CD4-positive, alpha-beta memory T cell (primary cell): ENCODE measurements at places on chromosomes 7 and 10.

- no peak for DNase-seq
- no peaks in the 10 kb centered on the region for H3K27me3 ChIP-seq
- no peak overlapping the region for H3K4me3 ChIP-seq
Observed at GRCh38 chr10:43375401-43376020, 4.1 kb downstream of the FXYD4 start.

DNA sequence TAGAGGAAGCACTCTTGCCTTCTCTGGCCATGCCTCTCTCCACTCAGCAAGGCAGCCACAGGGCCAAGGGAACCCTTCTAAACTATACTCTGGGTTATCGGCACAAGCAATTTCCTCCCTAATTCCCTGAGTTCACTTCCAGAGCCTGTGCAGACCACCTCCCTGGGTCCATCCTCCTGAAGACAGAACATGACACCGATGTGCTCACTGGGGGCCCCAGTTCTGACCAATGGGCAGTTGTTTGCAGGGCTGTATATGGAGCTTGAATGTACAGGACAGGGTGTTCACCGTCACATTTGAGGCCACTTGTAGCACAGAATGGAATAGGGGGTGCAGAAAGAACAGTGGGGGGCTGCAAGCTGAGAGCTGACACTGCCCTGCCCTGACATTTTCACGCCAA, 77.7 kb downstream of the TFEC start:
- no peak overlapping the region for H3K27ac ChIP-seq
- H3K4me3 ChIP-seq = no peak overlapping the region
- no peaks in the 10 kb centered on the region for H3K36me3 ChIP-seq
- H3K4me1 ChIP-seq = no peaks in the 10 kb centered on the region
- DNase-seq = no peak

GRCh38 chr10:86922553-86922961, 34.9 kb downstream of the MMRN2 start:
- no peaks in the 10 kb centered on the region for H3K27me3 ChIP-seq
- no peak overlapping the region for H3K4me3 ChIP-seq
- DNase-seq = no peak
- H3K4me1 ChIP-seq = no peaks in the 10 kb centered on the region
- no peak overlapping the region for H3K27ac ChIP-seq

- H3K4me3 ChIP-seq = no peak overlapping the region
- H3K27me3 ChIP-seq = no peaks in the 10 kb centered on the region
- DNase-seq = no peak
- H3K4me1 ChIP-seq = no peaks in the 10 kb centered on the region
Observed at GRCh38 chr10:2011106-2011716, 273.9 kb upstream of the ADARB2 start.

- no peak overlapping the region for H3K27ac ChIP-seq
- no peaks in the 10 kb centered on the region for H3K27me3 ChIP-seq
- H3K4me3 ChIP-seq = no peak overlapping the region
- no peaks in the 10 kb centered on the region for H3K36me3 ChIP-seq
- H3K4me1 ChIP-seq = no peaks in the 10 kb centered on the region
Observed at GRCh38 chr7:36748017-36748487, 23.8 kb upstream of the AOAH start.

DNA sequence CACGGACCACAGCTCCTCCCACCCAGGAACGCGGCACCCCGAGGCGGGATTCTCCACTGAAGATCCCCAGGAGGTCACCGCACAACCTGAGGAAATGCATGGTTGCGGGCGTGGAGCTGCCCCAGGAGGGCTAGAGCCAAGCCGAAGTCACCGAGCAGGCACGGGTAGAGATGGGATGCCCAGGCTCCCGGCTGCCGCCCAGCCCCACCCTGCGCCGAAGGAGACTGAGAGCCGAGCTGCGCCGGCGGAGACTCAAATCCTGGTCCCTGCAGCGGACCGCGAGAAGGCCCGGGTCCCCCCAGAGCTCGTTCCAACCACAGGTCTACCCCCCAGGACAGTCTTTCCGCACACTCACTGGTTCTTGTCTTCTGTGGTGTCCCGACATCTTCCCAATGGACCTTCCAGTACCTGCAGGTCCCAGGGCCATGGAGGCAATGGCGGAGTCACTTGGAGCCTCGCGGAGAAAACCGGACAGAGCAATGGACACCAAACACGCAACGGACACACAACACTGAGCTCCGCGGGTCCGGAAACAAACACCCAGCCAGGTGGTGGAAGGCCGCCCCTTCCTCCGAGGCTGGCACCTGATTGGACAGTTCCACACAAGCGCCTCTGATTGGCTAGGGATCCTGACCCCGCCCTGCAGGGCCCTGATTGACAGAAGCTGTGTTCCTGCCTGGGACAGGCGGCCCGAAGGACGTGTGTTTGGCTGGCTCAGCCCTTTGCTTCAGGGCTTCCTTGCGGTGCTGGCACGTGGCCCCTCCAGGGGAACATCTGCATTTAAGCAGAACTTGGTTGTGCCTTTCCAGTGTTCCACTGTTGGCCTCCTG, 331.9 kb upstream of the NUPR2 start:
- H3K4me3 ChIP-seq = no peak overlapping the region
- no peaks in the 10 kb centered on the region for H3K4me1 ChIP-seq
- H3K27ac ChIP-seq = no peak overlapping the region
- DNase-seq = no peak
- H3K27me3 ChIP-seq = no peaks in the 10 kb centered on the region
- no peaks in the 10 kb centered on the region for H3K36me3 ChIP-seq
